ENCODE measurements at places on chromosomes 13 and 19.

GRCh38 chr13:24718192-24718965 is 38.2 kb downstream of the ATP12A start:
- no peak for DNase-seq

DNA sequence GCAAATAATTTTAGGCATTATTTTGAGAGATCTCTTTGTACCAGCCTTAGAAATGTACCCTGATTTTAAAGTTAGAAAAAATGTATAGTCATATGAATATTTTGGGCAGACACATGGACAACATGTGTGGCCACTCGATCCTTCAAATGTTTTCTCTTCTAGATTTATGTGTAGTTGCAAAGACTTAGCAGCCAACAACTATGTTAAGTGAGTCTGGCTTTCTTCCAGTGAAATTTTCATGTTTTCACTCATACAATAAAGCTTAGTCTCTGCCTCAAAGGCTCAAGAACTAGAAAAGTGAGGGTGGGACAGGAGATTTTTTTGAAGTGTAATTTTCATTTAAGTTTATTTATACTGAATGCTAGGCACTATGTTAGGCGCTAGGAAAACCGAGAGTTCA is 207.7 kb upstream of the DACH1 start:
- no peak for DNase-seq

DNA sequence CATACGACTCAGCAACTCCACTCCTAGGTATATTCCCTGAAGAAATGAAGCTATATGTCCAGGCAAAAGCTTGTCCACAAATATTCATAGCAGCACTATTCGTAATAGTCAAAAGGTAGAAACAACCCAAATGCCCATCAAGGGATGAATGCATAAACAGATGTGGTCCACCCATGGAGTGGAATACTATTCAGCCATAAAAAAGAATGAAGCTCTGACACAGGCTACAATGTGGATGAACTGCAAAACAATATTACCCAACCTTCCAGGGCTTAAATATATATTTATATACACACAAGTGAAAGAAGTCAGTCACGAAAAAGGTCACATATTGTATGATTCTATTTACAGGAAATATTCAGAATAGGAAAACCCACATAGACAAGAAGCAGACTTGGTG is 19.7 kb downstream of the RFX2 start:
- DNase-seq = no peak

DNA sequence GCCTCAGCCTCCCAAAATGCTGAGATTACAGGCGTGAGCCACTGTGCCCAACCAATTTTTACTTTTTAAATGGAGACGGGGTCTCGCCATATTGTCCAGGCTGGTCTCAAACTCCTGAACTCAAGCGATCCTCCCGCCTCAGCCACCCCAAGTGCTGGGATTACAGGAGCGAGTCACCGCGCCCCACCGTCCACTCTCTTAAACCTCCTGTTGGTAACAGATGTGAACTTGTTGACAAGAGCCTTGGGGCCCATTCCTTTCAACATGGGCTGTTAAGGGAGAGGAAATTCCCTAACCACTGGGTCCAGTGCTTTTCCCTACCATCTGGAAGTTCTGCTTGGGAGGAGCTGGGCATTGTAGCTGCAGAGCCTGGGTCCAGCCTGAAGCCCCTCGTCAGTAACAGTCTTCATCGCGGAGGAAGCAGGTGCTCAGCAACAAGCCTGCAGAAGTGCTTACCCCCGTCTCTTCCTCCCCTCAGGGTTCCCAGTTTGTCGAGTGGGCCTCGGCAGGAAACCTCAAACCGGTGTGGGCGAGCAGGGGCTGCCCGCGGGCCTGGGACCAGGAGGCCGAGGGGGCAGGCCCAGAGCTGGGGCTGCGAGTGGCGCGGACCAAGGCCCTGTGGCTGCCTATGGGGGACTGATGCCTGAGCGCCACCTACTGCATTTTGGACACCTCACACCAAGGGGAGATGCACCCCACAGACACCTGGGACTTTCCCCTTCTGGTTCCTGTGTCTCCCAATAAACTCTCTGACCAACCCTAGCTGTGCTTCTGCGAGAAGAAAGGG is 4.0 kb upstream of the FLT3LG start:
- DNase-seq = no peak

DNA sequence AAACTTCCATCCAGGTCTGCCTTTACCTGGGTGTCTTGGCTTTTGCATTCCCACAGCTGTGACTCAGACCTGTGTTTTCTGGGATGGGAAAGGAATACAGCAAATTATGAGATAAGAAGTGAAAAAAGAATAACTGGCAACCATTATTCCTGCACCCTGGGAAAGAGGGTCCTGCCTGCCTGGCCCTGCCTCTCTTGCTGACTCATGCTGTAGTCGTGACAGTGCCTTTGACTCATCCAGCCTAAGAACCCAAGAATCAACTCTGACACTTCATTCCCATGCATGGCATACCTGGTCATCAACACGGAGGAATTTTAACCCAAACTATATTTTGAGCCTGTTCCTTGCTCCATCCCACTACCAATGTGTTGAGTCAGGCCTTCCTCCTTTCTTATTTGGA is 185.4 kb upstream of the SERP2 start:
- no peak for DNase-seq

- DNase-seq = no peak
These were observed 3.8 kb downstream of the ZNF784 start for GRCh38 chr19:55620410-55621204.

DNA sequence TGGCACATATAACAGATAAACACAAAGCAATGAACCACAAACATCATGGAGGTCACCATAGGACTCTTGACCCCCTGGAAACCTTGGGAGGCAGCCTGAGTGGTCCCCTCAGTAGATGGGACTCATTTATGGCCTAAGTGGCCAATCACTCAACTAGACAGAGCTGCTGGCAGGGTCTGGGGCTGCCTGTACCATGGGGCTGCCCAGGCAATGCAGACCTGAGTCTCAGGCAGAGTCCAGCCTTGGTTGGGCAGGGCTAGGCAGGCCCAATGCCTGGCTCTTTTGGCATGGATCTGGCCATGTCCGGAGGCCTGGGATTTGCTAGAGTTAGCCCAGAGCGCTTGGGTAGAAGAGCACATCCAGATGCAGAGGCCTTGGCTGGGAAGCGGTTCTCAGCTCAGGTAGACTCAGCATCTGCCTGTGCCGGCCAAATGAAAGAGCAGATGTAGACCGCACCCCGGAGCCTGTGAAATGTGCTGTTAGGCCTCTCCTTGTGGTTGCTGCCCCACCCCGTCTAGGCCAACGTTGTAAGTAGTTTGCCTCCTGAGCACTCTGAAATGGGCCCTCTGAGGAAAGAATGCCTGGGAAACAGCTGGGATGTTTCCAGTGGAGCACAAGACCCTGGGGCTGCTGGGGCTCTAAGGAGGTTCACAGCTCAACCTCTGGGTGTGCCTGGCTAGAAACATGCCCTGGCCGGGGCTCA is 171.2 kb downstream of the ZNF536 start:
- DNase-seq = no peak

- no peak for DNase-seq
These were observed 91.7 kb downstream of the FAM216B start for GRCh38 chr13:42873081-42873480.

DNA sequence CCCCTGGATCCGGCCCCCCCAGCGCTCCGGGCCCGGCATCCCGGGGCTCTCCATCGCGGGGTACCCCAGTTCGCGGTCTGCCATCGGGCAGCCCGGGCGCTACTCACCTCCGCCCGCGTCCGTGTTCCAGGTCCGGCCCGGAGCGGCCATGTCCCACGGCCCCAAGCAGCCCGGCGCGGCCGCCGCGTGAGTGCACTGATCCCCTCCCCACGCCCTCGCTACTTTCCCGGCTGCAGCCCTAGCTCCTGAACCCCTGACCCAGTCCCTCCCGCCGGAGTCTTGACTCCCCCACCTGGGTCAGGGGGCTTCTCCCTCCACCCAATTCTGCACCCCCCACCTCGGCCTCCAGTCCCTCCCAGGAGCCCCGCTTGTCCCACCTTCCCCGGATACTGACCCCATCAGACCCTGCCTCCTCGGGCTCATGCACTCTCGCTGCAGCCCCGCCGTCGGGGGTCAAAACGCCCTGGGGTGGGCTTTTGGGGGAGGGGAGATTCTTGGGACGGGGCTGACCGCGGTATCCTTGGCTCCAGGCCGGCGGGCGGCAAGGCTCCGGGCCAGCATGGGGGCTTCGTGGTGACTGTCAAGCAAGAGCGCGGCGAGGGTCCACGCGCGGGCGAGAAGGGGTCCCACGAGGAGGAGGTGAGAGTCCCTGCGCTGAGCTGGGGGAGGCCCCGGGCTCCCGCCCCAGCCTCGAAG is 566 bp downstream of the HMG20B start:
- no peak for DNase-seq

DNA sequence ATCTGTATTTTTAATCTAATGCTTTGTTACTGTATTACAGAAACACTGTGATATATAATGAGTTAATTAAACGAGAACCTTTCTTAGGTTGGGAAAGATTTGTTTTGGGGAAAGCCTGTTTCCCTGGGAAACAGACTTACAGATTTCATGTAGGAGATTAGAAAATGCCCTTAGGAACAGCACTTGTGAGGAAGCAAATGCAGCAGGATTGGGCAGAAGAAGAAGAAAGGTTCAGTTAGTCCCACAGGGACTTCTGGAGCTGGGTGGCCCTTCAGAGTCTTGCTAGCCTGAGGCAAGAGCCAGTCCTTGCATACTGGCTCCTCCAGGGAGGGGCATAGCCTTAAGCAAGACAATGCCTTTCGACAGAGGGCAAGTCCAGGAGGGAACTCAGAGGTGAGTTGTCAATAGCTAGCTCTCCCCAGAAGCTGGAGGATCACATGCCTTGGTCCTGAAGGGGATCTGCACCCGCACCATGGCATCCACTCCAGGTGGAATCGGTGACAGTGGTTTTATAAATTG is 36.8 kb downstream of the N4BP2L1 start:
- DNase-seq = no peak

DNA sequence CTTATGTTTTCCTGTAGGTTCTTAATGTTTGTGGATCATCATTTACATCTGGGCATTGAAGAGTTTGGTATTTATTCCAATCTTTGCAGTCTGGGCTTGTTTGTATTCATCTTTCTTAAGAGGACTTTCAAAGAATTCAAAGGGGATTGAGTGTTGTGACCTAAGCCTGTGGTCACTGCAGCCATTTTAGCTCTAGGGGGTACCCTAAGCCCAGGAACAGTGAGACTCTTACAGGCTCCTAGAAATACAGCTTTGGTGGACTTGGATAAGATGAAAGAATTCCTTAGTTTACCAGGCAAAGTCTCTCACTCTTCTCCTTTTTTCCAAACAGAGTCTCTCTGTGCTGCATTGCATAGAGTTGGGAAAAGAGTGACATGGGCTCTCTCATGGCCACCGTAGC is 2539.0 kb upstream of the PCDH20 start:
- DNase-seq = no peak

DNA sequence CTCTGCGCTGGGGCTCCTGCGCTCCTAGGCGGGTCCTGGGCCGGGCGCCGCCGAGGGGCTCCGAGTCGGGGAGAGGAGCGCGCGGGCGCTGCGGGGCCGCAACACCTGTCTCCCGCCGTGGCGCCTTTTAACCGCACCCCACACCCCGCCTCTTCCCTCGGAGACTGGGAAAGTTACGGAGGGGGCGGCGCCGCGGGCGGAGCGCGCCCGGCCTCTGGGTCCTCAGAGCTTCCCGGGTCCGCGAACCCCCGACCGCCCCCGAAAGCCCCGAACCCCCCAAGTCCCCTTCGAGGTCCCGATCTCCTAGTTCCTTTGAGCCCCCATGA is at the start of gene GJB2:
Gene GJB2 (minus strand): TSS at position 103 of the 326 bp plus-strand sequence. CDS start 3,357 bp downstream, outside the sequence.
- DNase-seq = no peak

DNA sequence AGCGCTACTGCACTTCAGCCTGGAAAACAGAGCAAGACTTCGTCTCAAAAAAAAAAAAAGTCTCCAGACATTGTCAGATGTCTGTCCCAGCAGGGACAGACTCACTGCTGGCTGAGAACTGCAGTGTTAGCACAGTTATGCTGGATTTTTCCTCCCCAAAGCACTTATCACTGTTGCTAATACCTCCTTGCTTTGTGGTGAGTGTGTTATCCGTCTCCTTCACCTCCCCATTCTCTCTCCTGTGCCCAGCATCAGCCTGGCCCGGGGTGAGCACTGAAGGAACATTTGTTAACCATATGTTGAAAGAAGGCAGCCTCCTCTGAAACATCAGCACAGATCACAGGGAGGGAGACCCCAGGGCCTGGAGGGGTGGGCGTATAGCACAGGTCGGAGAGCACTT is 11.3 kb downstream of the MYO9B start:
- no peak for DNase-seq

GRCh38 chr19:51766461-51766860 is 5.5 kb downstream of the FPR2 start:
- DNase-seq = no peak

- no peak for DNase-seq
These were observed 7.1 kb upstream of the DPP9 start for GRCh38 chr19:4730740-4731171.

GRCh38 chr13:28047757-28048388 is 52.5 kb downstream of the FLT3 start:
- no peak for DNase-seq

DNA sequence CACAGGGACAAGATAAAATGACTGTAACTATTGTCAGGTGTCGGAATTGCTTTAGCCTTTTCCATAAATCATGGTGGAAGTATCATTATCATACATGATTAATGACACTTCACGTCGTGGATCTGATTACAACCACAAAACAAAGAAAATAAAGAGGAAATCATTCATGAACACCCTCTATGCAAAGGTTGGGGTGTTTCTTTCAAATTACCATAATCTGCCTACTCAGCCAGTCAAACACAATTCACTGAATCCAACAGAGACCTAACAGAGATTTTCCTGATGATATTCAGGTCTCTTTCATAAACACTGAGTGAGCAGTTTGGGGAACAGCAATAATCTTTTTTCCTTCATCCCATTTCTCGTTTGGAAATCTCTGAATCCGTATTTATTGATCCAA is 625.6 kb downstream of the DCT start:
- DNase-seq = no peak

Measured in substantia nigra (tissue), 51 donors.